ENCODE measurements at places on chromosomes 1 and 21.

GRCh38 chr1:229003233-229004031, 267.5 kb upstream of the RAB4A start:
- DNase-seq: no peak

DNA sequence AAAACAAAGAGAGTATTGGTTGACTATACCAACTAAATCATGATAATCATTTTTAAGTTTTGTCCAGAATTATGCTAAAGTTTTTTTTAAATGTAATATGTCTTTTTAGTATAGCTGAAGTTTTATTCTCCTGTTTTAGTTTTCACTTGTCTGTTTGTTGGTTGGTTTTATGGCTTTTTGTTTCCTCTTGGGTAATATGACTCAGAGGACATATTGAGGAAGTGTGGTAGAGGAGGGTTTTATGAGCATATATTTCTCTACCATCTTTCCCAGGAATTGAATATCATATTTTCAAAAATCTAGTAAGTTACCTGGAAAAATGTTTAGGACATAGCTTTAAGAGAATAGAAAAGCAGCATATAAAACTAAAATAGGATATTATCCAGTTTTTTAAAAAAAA, 68.6 kb upstream of the MCOLN3 start:
- DNase-seq: no peak

DNA sequence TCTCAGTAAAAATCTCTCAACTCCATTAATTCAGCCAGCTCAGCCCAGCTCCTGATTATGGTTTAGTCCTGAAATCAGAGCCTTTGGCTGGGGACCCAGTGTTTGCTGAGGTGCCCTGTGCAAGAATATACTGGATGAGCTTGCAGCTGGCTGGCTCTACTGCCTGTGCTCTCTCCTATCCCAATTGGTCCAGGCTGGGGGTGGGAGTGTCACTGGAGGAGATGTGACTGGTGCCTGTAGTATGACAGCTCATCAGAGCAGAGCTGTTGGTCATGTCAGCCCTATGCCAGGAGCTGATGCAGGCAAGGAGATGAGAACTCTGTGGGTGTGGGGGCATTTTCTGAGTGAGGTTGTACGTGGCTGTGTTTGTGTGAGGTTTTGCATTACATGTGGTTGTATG, 87.0 kb downstream of the TNR start:
- no peak for DNase-seq

- no peak for DNase-seq
These were observed 5.7 kb upstream of the ARHGEF19 start for GRCh38 chr1:16218014-16218673.

DNA sequence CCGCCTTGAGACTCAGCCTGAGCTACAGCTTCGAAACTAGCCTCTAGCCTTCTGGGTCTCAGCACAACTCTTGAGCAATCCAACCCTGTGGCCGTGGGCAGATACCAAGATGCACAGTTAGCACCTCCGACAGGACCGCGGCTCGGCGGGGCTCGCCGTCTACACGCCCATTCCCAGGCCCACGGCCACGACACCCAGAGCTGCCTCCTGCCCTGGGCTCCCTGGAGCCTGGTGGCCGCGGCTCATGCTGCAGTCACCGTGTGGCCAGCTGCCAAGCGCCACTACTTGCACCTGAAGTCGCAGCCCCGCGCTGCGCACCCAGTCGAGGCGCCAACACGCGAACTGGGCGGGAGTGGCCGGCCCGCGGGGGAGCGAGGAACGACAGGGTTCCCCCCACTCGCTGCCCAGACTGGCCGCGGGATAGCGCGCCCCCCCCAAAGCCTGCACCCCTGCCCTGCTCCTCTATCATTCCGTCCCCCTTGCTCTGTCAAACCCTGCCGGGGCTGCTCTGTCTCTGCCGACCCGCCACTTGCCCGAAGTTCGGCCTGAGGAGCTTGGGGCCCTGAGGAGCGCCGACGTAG, 729 bp upstream of the CDCA8 start:
- no peak for DNase-seq

- no peak for DNase-seq
These were observed 6.1 kb downstream of the SMG5 start for GRCh38 chr1:156276532-156276931.

DNA sequence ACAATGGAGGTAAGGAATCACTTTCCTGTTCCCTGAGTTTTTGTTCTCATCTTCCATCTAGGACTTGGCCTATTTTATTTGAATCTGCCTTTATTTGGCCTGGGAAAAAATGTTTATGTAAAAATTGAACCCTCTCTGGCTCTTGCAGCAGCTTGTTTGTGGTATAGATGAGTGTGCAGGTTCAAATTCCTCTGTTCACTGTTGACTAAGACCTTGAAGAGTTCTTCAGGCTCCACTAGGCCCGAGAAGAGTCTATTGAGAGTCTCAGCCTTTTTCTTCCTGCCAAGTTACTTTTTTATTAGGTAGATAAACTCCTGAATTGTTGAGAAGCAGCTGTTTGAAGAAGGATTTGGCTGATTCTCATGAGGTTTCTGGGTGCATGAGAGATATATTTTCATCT, 248.8 kb upstream of the ADGRL2 start:
- no peak for DNase-seq

DNA sequence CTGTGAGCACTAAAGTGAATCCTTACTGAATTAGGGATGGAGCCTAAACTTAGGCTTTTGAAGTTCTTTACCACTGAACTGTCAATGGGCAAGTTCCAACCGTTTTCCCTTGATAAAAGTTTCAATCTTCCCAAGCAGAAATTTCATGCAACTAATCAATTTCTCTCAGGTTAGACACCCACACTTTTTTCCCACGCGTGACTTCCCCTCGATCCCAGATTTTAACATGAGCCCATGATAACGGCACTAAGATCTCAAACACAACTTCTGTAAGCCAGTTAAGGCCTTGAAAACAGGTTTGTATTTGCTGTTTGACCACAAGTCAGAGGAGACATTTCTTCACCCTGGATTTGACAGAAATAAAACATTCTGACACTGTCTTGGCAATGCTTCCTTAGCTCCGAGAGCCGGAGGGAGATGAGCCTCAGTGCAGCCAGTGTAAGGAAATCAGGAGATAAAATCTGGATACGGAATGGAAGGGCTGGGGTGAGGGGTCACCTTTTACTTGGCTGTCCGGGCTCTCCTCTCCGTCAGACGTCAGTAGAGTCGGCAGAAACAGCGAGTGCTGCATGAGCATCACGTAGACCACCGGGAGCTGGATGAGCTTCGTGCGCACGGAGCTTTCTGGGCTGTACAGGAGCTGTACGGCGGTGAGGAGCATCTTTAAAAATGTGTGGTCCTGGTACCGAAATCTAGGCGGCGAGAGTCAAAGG, 39.7 kb downstream of the MRAP start:
- DNase-seq: no peak

DNA sequence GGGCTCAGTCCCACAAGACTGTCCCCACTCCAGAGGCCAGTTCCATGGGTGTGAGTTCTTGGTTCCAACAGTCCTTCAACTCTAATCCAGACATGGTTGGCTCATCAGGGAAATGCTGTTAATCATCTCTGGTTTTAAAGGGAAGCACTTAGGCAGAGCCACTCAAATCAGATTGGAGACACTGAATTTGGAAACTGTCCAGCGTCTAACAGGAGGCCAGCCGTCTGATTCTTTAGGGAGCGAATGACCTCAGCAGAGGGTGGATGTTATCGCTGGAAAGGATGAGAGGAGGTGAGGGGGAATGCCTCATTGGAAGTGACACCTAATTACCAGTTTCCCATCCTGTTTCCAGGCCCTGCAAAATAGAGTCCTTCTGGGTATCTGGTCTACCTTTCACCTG, 22.8 kb upstream of the LRRC38 start:
- no peak for DNase-seq

- DNase-seq: no peak
These were observed 124.6 kb downstream of the IER5 start for GRCh38 chr1:181213056-181213455.

- peak; percentile 59 for DNase-seq
These were observed 46.1 kb downstream of the ITSN1 start for GRCh38 chr21:33688353-33688752.

DNA sequence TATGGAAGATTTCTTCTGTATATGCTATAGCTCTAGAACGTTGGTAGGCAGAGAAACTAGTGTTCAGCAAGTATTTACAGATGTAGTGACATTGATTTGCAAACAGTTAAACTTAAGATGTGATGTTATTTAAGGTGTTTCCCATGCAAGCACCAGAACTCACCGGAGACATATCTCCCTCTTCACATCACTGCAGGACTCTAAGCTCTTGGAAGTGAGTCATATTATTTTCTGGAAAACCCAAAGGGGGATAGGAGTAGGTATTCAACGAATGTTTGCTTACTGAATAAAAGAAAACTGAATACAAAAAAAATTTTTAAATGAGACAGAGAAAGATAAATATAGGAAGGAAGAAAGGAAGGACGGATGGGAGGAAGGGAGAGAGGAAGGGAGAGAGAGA, 25.0 kb downstream of the RGS4 start:
- DNase-seq: no peak

DNA sequence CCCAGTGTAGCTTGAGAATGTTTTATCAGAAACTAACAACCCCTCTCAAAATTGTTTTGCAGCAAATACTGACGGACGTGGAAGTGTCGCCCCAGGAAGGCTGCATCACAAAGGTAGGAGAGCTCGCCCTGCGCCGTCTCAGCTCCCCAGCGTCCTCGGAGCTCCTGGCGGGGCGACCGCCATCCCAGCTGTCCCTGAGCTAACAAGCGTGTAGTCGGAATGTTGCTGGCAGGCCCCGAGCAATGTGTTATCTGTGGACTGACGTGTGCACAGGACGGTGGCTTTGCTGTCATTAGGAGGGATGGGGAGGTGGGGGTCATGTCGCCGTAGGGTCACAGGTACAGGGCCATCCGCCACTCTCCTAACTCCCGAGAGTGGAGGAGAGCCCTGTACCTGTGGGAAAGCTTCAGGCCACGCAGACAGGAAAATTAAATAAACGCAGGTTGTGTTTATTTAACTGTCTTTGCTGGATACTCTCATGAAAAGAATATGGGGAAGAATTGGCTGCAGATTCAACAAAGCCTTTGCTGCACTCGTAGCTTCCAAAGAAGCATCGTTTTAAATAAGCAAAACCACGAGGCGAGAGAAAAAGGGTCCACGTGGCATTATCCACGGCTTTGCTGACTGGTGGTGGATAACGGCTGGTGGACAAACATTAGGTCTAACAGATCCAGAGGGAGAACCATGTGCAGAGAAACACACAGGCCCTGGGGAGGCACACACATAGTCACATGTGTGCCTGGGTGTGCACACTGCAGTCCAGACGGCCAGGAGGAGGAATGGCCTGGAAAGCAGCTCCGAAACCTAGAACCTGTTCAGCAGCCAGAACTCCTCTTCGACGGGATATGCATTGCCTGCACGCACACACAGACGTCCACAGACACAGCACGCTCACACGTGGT, 175.3 kb downstream of the PRDM16 start:
- DNase-seq: no peak

DNA sequence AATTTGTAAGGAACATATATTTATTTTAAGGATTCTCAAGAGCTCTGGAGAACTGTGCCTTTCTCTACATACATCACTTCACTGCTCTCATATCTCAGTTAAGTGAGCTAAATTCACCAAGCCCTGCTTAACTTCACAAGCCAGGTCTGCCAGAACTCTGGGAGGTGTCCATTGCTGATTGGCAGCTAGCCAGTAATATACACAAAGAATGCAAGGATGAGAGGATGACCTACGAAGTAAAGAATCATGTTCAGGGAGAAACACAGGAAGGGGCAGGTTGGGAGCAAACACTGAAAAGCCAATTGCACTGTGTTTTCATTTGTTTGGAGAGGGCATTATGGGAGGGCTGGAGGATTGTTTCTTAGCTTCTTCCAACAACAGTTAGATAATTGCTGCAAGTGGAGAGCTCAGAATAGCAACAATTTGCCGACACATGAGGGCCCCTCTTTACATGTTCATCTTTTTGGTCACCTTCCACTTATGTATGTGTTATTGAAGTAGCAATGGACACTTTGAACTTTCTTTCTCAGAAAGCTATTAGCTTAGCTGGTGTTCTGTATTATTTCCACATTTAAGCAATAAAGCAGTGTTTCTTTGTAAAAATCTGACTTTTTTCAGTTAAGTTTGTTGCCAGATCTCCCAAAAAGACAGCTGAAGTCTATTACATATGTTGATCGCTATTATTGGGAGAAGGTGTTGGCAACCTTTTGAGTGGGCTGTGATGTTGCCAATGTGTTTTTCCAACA, 254.8 kb downstream of the LTN1 start:
- no peak for DNase-seq

DNA sequence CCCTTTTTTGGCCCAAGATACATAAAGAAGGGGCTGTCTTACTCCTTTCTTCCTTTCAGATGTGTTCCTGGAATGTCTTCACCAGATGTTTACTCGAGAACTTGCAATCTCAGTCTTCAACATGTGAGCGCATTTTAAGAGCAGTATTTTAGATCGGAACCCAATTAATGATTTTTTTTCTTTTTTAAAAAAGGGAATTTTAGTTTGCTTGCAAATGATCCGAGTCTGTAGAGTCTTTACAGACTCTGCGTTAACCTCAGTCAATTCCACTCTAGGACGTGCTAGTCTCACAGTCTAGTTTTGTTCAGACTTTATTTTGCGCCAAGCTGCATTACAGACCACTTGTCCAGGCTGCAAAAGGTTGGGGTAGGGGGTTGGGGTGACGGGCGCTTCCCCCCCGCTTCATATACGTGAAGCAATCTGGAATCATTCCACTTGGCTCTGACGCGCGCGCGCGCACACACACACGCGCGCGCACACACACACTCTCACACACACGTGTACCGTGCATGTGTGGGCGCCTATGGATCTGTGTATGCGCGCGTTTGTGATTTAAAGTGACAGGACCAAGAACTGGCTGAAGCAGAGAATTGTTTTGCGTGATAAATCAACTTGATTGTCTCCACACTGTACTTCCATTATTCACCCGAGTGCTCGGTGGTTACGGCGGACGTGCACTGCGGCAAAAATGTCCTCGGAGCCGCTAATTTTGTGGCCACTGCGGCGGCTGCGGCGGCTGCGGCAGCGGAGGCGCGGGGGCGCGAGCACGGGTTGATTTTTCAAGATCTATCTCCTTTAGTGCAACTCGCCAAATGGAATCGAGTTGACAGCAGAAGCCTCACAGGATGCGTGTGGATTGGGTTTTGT, 25.6 kb upstream of the NFIA start:
- no peak for DNase-seq

DNA sequence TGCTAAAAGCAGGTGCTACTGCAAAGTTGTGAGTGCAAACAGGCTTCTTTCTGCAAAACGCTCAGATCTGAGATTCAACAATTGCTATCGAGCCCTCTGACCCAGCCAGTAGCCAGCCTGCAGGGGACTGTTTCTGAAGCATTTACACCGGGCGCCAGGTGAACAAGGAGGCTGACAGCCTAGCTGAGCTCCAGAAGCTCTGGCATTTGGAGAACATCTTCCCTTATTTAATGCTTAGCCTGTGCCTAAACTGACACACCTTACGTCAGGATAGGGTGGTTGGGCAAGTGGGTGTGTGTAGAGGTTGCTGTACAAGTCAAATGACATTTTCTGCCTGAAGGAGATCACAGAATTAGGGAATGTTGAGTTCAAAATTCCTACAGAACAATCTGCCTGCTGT, 15.8 kb upstream of the PLA2G2C start:
- DNase-seq: no peak

- peak; percentile 29 for DNase-seq
These were observed 66.3 kb upstream of the DIRAS3 start for GRCh38 chr1:68116643-68117235.

GRCh38 chr1:198943484-198944187, 304.8 kb downstream of the PTPRC start:
- no peak for DNase-seq

Measured in fibroblast of skin of left quadriceps (primary cell).